Thymus (tissue), 14 donors: ENCODE measurements at places on chromosomes 4 and X. TPM values are rescaled to one million over a fixed set of nuclear protein-coding genes. Genes with fewer than 3 reads are reported as not detected.

GRCh38 chrX:134752558-134752957 lies 94.3 kb upstream of the PLAC1 start:
- no peak overlapping the region for H3K27ac ChIP-seq
- no peak for DNase-seq
- H3K27me3 ChIP-seq, result no peaks in the 10 kb centered on the region
- H3K4me1 ChIP-seq, result no peaks in the 10 kb centered on the region

DNA sequence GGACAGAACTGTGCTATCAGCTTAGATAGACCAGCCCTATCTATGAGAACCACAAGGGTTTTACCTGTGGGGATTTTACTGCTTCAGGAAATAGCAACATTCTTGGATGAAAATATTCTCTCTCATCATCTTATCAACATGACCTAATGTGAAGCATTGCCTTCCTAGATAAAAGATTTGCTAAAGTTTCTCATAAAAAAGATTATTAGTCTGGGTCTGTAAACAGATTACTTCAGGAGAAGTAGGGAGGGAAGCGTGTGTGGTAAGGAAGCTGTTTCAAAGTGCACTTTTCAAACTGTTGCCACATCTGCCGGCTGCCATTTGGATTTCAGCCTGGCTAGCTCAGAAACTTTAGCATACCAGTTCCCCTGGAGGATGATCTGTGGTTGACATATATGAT lies at the start of gene NOX1:
Gene NOX1, minus strand, starts transcription at position 35 of the 400 bp plus-strand sequence. CDS start 220 bp downstream, outside the sequence.
- no peaks in the 10 kb centered on the region for H3K4me1 ChIP-seq
- H3K4me3 ChIP-seq, result no peak within 1 kb of the TSS
- no peaks in the 10 kb centered on the region for H3K27me3 ChIP-seq
- H3K36me3 ChIP-seq, result no peaks in the 10 kb centered on the region
- DNase-seq, result no peak

Gene RTL5
- 0.38 TPM for total RNA-seq

DNA sequence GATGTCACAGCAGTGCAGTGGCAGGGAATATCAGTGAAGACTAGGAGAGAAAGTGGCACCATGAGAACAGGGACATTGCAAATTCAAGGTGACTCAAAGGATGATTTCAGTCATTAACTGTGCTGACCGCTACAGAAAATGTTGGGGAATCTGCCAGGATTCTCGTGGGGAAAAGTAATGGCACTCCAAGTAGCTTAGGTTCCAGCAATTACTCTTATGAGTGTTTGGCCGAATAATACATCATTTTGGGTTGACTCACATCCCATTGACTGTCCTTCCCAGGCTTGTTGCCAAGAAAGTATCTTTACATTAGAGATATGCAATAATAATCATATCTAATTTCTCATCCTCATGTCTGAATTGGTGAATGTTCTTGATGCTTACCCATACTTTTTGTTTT lies 1411.1 kb upstream of the PCDH7 start:
- no peaks in the 10 kb centered on the region for H3K4me1 ChIP-seq
- H3K27me3 ChIP-seq, result no peaks in the 10 kb centered on the region
- H3K36me3 ChIP-seq, result no peaks in the 10 kb centered on the region
- no peak overlapping the region for H3K27ac ChIP-seq
- H3K4me3 ChIP-seq, result no peak overlapping the region
- DNase-seq, result no peak

Gene ZAR1
- not detected for total RNA-seq

Gene FRAS1
- 1.6 TPM for total RNA-seq
